ENCODE measurements at places on chromosomes 4 and X. TPM values are rescaled to one million over a fixed set of nuclear protein-coding genes. Genes with fewer than 3 reads are reported as not detected.
A peak's percentile ranks its signal among the peaks of the same experiment; 100 is the strongest.

The HOPX gene
- not detected for total RNA-seq

The ASMTL gene
- total RNA-seq, result 16.3 TPM

The EGF gene
- not detected for total RNA-seq

The AKAP4 gene
- not detected for total RNA-seq

The ANOS1 gene
- total RNA-seq, result 0.81 TPM

The UVSSA gene
- total RNA-seq, result 14.5 TPM

The VEGFC gene
- 2.4 TPM for total RNA-seq

The NSUN7 gene
- total RNA-seq, result 0.37 TPM

DNA sequence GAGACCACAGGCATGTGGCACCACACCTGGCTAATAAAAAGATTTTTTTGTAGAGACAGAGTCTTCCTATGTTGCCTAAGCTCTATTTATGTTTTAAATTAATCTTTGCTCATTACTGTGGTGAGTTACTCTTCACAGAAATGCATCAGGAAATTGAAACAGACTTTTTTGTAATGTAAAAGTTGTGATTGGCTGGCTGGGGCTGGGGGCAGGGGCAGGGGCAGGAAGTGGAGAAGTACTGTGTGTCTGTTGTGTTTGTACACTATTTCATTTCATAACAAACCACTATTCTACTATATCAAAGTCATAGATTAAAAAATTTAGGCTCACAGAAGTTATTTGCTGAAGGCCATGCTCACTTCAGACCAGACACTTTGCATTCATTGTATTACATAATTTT is 19.1 kb upstream of the ABRAXAS1 start:
- no peaks in the 10 kb centered on the region for H3K36me3 ChIP-seq
- no peaks in the 10 kb centered on the region for H3K4me1 ChIP-seq
- no peak overlapping the region for H3K27ac ChIP-seq
- no peak overlapping the region for H3K4me3 ChIP-seq
- no peak for DNase-seq

GRCh38 chr4:114875630-114876029 is 237.8 kb downstream of the NDST4 start:
- DNase-seq, result no peak
- H3K27me3 ChIP-seq, result no peaks in the 10 kb centered on the region
- no peaks in the 10 kb centered on the region for H3K36me3 ChIP-seq
- H3K4me3 ChIP-seq, result no peak overlapping the region
- H3K27ac ChIP-seq, result no peak overlapping the region

- DNase-seq, result no peak
- no peaks in the 10 kb centered on the region for H3K36me3 ChIP-seq
- no peak overlapping the region for H3K27ac ChIP-seq
- H3K27me3 ChIP-seq, result no peaks in the 10 kb centered on the region
- no peak overlapping the region for H3K4me3 ChIP-seq
Observed at GRCh38 chr4:187416216-187416615, 579.4 kb upstream of the ZFP42 start.

DNA sequence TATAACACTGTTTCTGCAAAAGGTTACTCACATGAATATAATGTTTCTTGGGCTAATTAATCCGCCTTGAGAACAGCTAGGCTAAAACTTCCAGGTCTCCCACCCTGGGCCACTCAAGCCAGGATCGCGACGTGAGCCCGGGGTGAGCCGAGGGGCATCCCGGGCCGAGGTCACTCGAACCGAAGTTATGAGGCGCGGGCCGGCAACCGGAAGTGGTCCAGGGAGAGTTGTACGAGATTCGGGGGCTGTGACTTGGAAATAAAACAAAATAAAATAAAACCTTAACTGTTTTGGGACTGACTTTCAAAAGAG is 317 bp downstream of the CMC4 start:
- H3K4me1 ChIP-seq, result no peaks in the 10 kb centered on the region
- no peaks in the 10 kb centered on the region for H3K27me3 ChIP-seq
- peak overlapping the region; percentile 62 for H3K4me3 ChIP-seq
- no peak for DNase-seq
- no peaks in the 10 kb centered on the region for H3K36me3 ChIP-seq
- H3K27ac ChIP-seq, result peak overlapping the region; percentile 78

DNA sequence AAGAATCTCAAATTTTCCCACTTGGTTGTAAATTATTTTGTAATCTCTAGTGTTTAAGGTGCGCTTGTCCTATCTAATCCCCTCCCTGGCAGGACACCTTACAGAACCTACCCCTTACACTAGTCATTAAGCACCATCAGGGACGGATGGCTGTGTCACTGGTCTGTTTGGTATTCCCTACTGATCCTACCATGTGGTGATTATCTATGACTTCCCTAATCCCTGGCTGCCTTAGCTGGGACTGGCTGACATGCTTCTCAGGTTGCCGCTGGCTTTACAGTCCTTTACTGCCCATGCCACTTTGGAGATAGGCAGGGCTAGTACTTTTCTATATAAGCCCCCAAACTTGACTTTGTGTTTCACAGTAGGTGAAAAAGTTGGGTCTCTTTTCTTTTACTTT is 58.6 kb downstream of the ELOVL6 start:
- H3K27ac ChIP-seq, result no peak overlapping the region
- H3K27me3 ChIP-seq, result no peaks in the 10 kb centered on the region
- no peaks in the 10 kb centered on the region for H3K36me3 ChIP-seq
- no peak overlapping the region for H3K4me3 ChIP-seq

DNA sequence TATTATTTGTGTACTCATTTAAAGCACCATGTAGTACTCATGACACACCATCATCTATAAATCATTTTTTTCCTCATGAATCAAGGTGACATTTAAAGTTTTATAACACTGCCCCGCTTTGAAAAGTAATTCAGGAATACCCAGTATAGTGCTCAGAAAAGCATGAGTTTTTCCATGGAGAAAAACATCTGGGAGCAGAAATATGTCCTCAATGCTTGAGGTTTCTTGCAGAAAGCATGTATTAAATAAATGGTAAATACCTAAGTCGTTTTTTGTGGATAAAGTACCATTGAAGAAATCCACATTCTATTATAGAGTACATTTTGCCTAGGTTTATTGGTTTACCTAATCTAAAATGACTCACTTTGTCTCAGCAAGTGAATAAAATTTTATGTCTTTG is 66.2 kb downstream of the UBA6 start:
- H3K27me3 ChIP-seq, result no peaks in the 10 kb centered on the region
- DNase-seq, result no peak
- no peaks in the 10 kb centered on the region for H3K4me1 ChIP-seq
- H3K36me3 ChIP-seq, result no peaks in the 10 kb centered on the region
- no peak overlapping the region for H3K4me3 ChIP-seq

GRCh38 chrX:19293606-19294325 is 50.0 kb upstream of the PDHA1 start:
- no peak overlapping the region for H3K4me3 ChIP-seq
- no peaks in the 10 kb centered on the region for H3K36me3 ChIP-seq
- no peaks in the 10 kb centered on the region for H3K27me3 ChIP-seq
- H3K4me1 ChIP-seq, result no peaks in the 10 kb centered on the region
- no peak overlapping the region for H3K27ac ChIP-seq

DNA sequence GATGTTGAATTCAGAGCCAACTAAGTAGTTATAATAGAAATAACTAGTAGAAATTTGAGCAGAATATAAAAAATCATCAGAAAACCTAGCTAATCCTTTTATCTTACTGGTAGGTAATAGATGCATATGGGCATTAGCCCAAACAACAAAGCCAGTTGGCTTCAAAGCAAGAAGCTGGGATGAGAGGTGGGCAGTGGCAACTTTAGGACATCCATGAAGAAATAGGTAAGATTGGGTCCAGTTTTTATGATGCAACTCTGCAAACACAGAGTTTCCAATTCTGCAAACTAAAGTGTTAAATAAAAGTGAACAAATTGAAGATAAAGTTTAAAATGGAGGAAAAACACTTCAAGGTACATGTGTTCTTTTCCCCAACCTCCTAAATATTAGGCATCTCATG is 5.1 kb downstream of the PGRMC2 start:
- peak overlapping the region; percentile 11 for H3K27ac ChIP-seq
- DNase-seq, result no peak
- H3K36me3 ChIP-seq, result no peaks in the 10 kb centered on the region
- H3K27me3 ChIP-seq, result no peaks in the 10 kb centered on the region
- no peak overlapping the region for H3K4me3 ChIP-seq

DNA sequence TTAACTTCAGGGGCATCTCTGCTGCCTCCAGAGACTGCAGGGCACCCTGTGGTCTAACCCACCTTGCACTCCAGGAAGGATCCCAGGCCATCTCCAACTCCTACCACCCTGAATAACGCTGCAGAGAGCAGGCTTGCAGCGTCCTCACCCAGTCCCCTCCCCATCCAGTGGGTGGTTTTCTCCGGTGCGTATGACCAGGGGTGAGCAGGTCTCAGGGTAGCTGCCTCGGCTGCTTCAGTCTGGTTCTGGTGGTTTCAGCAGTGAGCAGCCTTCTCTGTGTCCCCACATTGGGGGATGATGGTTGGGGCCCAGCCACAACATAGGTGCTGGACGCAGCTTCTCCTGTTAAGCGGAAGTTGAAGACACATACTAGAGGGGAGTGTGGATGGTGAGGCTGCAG is 38.6 kb upstream of the SORCS2 start:
- H3K27me3 ChIP-seq, result no peaks in the 10 kb centered on the region
- no peak overlapping the region for H3K4me3 ChIP-seq
- no peak for DNase-seq
- H3K36me3 ChIP-seq, result no peaks in the 10 kb centered on the region
- no peaks in the 10 kb centered on the region for H3K4me1 ChIP-seq
